ENCODE measurements at places on chromosomes 6 and 20.

GRCh38 chr6:162653808-162654207, 73.8 kb downstream of the PRKN start:
- no peak for DNase-seq

DNA sequence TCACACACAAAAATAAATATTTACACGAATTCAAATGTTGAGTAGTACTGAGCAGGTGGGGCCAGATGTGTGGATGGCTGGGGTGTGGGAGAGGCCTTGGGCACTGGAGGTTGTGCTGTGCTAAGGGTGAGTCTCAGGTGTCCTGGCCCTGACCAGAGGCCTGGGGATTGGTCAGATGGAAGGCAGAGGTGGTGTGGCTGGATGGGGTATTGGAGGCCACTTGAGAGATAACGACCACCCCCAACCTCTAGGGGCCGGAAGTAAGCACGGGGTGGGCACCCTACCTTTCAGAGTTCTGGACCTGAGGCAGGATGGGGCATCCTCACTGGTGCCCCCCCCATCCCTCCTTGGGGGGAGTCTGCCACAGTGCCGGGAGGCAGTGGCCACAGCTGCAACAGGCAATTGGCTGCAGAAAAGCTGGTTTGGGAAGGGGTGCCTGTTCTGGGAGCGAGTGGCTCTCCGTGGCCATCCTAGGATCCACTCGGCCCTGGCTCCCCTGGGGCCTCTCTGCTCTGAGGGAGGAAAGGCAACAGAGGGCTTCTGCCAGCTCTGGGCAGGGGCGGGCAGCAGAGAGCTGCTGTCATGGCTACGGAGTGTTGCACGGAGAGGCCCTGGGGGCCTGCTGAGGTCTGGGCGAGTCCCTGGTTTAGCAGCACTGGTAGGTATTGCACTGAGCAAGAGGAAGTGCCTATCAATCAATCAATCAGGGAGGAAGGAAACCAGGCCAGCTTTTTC, 87.6 kb downstream of the ASXL1 start:
- DNase-seq, result no peak

GRCh38 chr20:57613481-57613921, 6.7 kb downstream of the ZBP1 start:
- no peak for DNase-seq

- DNase-seq, result peak; percentile 26
These were observed 176.8 kb downstream of the TASP1 start for GRCh38 chr20:13461849-13462458.

GRCh38 chr20:34001378-34001777, 7.7 kb downstream of the RALY start:
- DNase-seq, result no peak

GRCh38 chr20:32667027-32667426, 6.7 kb downstream of the C20orf203 start:
- peak; percentile 41 for DNase-seq

- DNase-seq, result no peak
These were observed 15.5 kb downstream of the RIPOR3 start for GRCh38 chr20:50675671-50676376.
